Stimulated activated CD4-positive, alpha-beta T cell treated with anti-CD3 and anti-CD28 coated beads, Interleukin-15, amount 100 ng/mL, for 48 hours (primary cell): ENCODE measurements at places on chromosomes 6 and 20.

- DNase-seq, result peak; percentile 40
These were observed 90.5 kb downstream of the SYNJ2 start for GRCh38 chr6:158072083-158072721.

DNA sequence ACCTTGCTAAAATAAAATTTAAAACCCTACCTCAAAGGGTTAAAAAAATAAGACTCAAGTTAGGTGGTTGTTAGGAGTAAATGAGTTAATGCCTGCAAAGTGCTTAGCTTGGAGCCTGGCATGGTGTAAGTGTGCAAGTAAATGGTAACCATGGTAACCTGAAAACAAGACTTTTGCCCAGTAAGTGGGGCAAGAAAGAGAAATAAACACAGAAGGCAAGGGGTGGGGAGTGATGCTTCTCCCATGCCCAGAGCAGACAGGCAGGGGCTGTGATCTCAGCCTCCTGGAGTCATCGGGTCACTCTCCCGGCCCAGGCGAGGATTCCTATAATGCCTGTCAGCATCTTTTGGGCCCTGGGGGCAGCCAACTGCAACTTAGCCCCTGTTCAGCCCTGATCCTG lies 59.2 kb upstream of the SLC32A1 start:
- DNase-seq, result no peak

DNA sequence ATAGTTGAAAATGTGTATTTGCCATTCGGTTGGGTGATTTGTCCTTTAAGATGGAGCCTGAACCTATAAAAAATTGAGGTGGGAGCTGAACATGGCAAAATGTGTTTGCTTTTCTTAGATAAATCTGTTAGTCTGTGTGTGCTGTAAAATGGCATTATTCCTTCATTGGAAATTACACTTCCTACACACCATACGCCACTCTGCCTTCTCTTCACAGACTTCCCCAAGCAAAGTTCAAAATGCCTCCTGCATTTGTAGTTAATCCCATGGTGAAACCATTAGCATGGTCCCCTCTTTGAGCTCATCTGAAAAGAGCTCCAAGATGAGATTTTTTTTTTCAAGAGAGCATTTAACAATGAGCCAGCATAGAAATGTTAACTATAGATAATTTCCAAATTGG lies 567 bp downstream of the ADTRP start:
- no peak for DNase-seq

DNA sequence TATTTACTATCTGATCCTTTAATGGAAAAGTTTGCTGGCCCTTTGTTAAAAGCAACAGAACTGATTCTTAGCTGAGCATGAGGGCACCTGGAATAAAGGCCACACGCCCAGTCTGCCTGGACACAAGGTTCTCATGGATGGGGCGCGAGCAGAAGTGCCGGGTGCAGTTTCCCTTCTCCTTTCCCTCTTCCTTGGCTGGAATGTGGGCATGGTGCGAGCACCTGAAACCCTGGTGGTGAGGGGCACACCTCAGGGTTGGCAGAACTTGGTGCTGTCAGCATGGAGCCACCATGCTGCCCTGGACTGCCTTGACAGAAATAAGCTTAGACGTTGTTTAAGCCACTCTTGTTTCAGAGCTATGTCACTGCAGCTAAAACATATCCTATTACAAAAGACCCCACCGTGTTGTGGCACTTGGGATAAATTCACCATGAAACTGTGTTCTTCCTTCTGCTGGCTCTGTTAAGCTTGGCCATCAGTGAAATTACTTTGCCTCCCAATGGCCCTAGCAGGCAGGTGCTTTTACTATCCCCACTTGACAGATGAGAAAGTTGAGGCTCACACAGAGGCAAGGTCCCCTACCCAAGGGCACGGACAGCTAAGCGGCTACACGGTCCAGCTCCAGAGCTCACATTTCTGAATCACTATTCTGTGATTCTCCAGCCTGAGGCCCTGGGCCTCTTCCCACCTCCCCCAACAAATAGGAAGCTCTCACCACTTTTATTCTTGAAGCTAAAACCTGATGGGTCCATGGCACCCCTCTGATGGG lies 115.9 kb downstream of the PREX1 start:
- DNase-seq, result no peak

- no peak for DNase-seq
These were observed 44.2 kb upstream of the ZMYND8 start for GRCh38 chr20:47400685-47401084.

DNA sequence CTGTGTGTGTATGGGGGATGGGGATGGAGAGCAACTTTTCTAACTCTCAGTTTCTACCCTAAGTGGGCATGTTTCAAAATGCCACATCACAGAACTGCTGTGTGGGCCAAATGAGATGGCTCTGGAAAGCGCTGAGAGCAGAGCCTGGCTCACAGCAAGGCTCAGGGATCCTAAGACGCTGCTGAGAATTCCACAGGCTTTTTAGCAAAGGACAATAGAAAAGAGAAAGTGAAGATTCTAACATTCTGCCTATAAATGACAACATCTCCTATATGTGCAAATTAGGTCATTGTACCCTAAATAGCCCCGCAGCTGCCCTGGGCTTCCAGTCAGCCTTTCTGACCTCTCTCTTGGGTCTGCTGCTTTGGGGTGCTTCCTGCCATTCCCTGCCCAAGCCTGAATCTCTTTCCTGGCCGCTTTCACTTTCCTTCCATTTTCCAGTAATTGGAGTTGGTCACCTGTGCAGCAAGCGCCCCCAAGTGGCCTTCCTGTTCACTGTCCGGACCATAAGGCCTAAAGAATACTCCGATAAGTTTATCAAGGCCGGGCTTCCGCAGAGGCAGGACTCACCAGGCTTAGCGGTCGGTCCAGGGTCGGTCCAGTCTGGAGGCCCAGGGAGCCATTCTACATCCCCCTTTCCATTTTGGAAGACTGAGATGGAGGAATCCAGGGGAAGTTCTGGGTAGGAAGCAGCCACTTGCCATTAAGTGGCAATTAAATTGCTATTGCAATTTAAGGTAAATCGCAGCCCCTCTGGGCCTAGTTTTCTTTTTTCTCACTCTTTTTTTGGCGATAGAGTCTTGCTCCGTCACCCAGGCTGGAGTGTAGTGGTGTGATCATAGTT lies 6.7 kb upstream of the DDR1 start:
- peak; percentile 55 for DNase-seq

- DNase-seq, result no peak
These were observed 54.5 kb downstream of the KIAA0408 start for GRCh38 chr6:127404594-127405178.

DNA sequence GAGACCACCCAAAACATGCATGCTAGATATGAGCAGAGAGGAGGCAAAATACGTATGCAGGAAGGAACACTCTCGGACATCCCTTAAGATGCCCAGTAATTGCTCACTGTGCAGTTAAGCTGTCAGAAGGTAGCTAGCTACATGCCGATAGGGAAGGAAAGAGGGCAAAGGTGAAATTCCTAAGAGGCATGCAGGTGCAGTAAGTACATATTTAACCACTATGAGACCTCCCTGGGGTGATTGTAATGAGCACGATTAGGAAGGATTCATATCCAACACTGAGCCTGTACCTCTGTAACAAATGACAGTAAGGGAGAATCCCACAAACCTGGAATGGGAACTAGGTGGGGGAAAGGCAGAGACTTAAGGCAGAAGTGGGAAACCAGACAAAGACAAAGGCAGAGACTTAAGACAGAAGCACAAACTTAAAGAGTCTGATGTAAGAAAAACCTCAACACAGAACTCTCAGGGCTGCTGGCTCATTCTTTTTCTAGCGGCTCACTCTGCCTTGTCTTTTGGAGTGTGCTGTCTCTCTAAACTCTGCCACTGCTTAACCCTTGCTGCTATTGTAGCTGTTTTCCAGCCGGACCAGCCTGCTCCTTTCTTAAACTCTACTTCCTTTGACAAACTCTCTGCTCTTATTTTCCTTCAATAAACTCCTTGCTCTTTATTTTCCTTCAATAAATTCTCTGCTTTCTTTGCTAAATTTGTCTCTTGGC lies 148.1 kb downstream of the UBE3D start:
- no peak for DNase-seq

- no peak for DNase-seq
These were observed 86.1 kb upstream of the CD83 start for GRCh38 chr6:14031516-14031915.

GRCh38 chr6:10146715-10147451 lies 268.0 kb downstream of the TFAP2A start:
- no peak for DNase-seq

GRCh38 chr6:147906361-147906760 lies 397.9 kb downstream of the SAMD5 start:
- no peak for DNase-seq

GRCh38 chr20:44747166-44748004 lies 1.7 kb downstream of the KCNK15 start:
- peak; percentile 51 for DNase-seq

DNA sequence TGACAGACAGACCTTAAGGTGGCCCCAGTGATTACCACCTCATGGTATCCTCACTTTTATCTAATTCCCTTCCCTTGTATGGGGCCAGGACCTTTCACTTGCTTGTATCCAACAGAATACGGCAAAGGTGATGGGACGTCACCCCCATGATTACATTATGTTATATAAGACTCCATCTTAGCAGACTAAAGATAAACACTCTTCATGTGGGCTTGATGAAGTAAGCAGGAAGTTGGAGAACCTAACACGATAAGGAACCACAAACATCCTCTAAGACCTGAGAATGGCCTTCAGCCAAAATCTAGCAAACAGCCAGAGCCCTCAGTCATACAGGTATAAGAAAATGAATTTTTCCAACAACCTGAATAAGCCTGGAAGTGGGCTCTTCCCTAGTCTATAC lies 8.0 kb downstream of the SLC17A3 start:
- no peak for DNase-seq

- DNase-seq, result no peak
These were observed 355.9 kb downstream of the PREX1 start for GRCh38 chr20:48471759-48472408.

GRCh38 chr6:89073014-89073620 lies 7.4 kb upstream of the PNRC1 start:
- DNase-seq, result no peak

GRCh38 chr6:4322846-4323309 lies 187.5 kb upstream of the ECI2 start:
- DNase-seq, result no peak

GRCh38 chr20:20233041-20233514 lies 134.8 kb upstream of the INSM1 start:
- DNase-seq, result no peak

GRCh38 chr6:125853756-125854155 lies 63.0 kb downstream of the NCOA7 start:
- no peak for DNase-seq

- DNase-seq, result no peak
These were observed 113.6 kb upstream of the ZFP64 start for GRCh38 chr20:52305024-52305645.

DNA sequence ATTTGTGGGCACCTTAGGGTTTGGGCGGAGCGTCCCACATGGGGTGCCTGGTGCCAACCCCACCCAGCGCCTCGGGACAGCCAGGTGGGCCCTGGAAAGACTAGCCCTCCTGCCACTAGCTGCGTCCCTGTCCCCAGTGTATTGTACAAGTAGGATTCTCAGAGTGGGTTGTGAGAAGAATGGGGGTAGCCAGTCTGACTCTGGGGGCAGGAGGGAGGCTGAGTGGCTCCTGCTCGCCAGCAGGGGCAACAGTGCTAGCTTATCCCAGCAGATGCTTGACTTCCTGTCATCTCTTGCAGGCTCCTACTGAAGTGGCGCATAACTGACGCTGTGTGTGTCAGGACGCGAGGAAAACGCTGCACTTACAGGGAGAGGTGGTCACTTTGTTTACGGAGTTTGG lies 9.3 kb downstream of the PSMA7 start:
- DNase-seq, result no peak

DNA sequence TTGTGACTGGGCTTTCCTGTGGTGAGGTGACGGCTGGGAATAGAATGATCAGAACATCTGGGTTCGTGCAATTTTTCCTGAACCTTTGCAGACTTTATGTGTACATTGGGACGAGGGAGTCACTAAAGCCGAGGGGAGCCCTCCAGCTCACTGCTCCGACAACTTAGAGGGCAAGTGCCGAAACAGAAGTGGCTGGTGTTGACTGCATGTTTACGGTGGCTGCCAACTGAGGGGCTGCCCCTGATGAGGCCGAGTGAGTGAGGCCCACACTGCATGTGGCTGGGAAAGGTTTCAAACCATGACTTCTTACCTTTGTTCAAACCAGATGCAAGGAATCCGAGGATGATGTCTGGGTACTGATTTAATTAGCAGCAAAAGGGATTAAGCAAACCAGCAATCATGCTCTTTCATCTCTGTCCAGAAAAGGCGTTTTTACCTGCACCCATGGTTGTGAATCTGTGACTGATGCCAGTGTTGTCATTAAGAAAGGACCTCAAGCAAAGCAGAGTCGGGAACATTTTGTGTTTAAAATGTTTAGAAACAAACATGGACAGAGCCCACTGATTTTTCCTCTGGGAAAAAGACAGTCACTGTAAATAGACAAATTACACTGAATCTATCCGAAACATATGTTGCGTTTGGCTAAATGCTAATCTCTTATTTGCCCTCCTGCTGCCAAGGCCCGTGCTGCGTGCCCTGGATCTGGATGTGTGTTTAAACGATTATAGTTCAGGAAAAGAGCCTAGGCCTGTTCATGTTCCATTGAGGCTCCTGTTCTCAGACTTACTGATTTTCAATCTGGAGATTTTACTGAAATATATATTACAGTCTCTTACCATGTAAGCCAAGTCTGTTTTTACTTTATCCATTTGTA lies 105.1 kb downstream of the UST start:
- no peak for DNase-seq

DNA sequence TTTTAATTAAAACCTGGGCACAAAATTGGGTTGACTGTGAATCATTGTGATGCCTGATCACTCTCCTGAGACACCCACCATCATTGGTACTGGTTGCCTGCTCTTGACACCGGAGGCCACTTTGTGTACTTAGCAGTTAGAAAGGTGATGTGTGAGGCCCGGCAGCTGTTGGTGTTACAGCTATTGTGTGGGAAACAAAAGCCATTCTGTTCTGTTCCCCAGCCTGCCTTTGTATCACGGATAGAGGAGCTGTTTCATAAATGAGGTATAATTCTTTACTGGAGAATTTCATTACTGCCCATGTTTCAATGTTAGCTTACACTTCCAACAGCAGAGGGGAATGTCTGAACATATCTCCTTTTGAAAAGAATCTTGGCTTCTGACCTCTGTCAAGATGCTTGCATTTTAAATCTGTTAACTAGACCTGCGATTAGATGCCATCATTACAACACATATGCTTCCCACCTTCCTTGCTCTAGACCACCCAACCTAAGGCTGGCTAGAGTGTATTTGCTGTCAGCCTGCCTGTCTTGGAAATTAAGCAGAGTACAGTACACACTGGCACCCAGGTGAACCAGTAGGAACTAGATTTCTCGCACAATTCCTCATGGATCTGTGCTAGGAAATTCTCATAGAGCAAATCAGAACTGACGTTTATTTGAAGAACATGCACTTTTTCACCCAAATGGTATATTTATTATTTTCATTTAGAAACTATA lies 142.4 kb upstream of the INSM1 start:
- no peak for DNase-seq

DNA sequence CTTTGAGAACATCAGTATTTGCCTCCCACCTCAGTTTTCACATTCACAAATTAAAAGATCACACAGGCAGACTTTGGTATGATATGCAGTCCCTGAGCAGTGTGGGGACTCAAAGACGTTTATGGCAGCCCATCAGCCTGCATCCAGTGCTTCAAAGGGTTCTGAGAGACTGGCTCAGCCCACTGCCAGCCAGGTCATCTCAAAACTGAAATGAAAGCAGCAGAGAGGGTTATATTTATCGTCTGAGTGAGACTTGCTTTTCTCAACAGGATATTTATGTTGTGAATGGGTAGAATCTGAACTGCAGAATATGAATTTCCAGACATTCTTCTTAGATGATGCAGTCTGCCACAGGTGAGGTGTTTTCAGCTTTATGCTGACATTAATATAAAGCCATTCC lies 159.8 kb downstream of the NRN1 start:
- DNase-seq, result no peak
